Kidney (tissue), 22 donors: ENCODE measurements at places on chromosomes 1 and 21. TPM values are rescaled to one million over a fixed set of nuclear protein-coding genes. Genes with fewer than 3 reads are reported as not detected.

MYBPHL gene
- total RNA-seq = 0.19 TPM

PGLYRP4 gene
- total RNA-seq = not detected

POLR3GL gene
- total RNA-seq = 19.0 TPM

TPTE gene
- total RNA-seq = not detected

OR2L5 gene
- not detected for total RNA-seq

KCNN3 gene
- total RNA-seq = 5.6 TPM

CPTP gene
- total RNA-seq = 21.9 TPM

SYT11 gene
- 16.8 TPM for total RNA-seq

NR0B2 gene
- total RNA-seq = 0.79 TPM

PLPPR4 gene
- 0.09 TPM for total RNA-seq

ERO1B gene
- 9.9 TPM for total RNA-seq

PTPRU gene
- total RNA-seq = 53.6 TPM

MROH7 gene
- 5.4 TPM for total RNA-seq

SRP9 gene
- 199 TPM for total RNA-seq

TRIM17 gene
- 6.5 TPM for total RNA-seq

WNT4 gene
- 0.69 TPM for total RNA-seq

EYA3 gene
- total RNA-seq = 32.0 TPM

LENEP gene
- total RNA-seq = not detected

C1orf226 gene
- total RNA-seq = 15.2 TPM

F13B gene
- total RNA-seq = not detected
